Smooth muscle cell of the brain vasculature (primary cell): ENCODE measurements at places on chromosomes 4 and X.

- DNase-seq = no peak
Observed at GRCh38 chr4:95232358-95233156, 316.2 kb downstream of the UNC5C start.

DNA sequence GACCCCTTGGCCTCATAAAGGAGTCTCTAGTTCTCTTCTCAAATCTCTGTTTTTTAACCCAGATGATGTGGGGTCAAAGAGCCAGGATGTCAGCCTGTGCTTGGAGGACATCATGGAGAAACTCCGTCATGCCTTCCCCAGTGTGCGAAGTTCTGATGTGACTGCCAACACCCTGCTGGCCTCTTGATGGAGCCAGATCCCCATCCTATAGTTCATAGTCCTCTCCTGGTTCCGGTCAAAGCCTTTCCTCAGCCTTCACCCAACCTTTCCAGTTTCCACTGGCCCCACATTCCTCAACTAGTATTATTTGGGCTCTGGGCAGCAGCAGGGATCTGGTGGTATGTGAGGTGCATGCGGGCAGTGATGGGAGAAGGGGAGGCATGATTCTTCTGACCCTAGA is 30.7 kb downstream of the TAF7L start:
- DNase-seq = no peak

DNA sequence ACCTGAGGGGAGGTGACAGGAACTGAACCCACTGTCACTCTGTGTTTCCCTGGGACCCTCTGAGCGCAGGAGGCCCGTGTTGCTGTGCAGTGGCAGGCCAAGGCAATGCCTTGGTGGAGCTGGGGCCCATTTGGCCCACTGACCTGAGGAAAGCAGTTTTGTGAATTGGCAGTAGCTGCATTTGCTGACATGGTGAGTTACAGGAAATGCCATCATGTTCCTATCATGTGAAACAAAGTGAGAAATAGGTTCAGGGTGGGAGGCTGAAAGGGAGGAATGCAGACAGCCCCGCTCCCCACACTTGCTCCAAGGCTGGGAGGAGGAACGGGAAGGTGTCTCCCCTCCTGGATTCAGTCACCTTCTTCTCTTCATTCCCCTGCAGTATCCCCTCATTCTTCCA is 146.1 kb downstream of the PTTG2 start:
- no peak for DNase-seq

GRCh38 chrX:40778861-40779575 is 43.7 kb upstream of the MED14 start:
- no peak for DNase-seq

GRCh38 chr4:169092889-169093522 is 83.0 kb upstream of the CBR4 start:
- DNase-seq = no peak

- DNase-seq = no peak
Observed at GRCh38 chr4:42543762-42544161, 113.1 kb downstream of the ATP8A1 start.

- no peak for DNase-seq
Observed at GRCh38 chrX:118360429-118361125, 14.7 kb downstream of the WDR44 start.

DNA sequence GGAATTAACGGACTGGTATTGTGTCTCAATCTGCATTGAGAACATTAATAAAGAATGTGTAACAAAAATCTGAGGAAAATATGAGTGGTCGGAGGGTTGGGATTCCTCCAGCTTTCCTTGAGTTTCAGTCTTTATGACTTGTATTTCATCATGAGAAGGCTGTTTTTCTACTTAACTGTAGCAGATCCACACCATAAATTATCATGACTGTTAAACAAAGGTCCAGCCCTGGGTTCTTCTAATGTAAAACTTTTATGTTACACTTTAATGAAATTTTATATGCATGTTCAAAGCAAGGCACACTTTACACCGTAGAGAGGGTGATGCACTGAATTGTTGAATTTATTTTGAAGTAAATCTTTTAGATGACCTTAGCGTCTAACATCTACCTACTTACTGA is 7.0 kb downstream of the AFF2 start:
- DNase-seq = no peak

GRCh38 chr4:14841801-14842768 is 160.2 kb upstream of the CPEB2 start:
- DNase-seq = no peak

- no peak for DNase-seq
Observed at GRCh38 chr4:72935462-72935861, 134.1 kb downstream of the COX18 start.

GRCh38 chr4:18394656-18395055 is 373.1 kb upstream of the LCORL start:
- DNase-seq = no peak

- DNase-seq = no peak
Observed at GRCh38 chr4:145218251-145218650, 37.9 kb upstream of the OTUD4 start.

- DNase-seq = no peak
Observed at GRCh38 chrX:154458116-154458953, at the start of gene PLXNA3. TSS of gene PLXNA3 (plus strand) at chrX:154458281. CDS start at chrX:154460184, 1,903 bp downstream.

DNA sequence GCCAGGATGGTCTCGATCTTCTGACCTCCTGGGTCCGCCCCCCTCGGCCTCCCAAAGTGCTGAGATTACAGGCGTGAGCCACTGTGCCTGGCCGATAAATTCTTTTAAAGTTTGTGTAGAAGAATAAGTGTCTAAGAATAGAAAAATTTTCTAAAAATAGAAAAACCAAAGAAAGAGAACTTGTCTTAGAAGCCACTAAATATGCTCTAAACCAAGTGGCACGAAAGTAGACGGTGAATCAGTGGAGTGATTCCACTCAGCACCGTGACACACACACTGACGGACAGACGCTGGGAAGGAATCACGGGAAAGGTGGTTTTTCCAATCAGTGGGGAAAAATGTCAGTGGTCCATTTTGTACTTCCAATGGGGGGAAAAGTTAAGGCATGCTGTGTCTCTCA is 72.7 kb upstream of the PSAPL1 start:
- no peak for DNase-seq

GRCh38 chrX:123277347-123277746 is 93.3 kb downstream of the GRIA3 start:
- no peak for DNase-seq

- DNase-seq = no peak
Observed at GRCh38 chr4:133938061-133938460, 263.5 kb downstream of the PABPC4L start.

DNA sequence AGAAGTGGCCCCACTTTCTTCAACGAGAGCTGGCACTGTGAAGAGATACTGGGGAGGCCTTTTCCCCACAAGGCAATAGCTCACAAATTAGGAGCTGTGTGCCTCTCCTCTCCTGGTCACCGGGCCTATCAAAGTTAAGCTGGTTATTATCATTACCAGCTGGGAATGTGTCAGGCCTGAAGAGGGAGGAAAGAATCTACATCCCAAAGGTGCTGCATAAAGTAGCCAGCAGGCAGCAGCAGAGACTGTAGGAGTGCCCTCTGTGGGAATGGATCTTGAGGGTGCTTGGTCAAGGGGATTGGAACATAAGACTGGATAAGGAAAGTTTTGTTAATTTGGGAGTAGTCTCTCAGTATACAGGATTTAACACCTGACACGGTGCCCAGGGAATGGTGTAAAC is 9.1 kb upstream of the TMPRSS11D start:
- DNase-seq = no peak

DNA sequence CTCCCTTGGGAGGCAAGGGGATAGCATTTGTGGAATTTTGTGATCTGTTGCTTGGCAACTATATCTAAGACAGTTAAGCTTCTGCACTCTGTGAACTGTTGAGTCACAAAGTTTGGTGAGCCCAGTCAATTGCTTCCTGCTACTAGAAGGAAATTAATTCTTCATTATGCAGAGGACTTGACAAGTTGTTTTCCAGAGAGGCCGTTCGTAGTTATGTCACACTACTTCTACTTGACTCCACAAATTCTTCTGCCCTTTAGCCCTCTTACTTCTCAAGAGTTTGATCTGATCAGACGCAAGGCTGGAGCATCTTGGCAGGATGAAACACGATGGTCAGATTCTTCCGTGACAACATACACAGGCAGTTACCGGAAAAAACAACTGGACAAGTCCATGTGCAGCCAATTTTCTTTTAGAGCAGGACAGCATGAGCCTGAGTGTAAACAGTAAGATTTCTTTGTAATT is at the start of gene C4orf51:
Gene C4orf51 (plus strand): TSS at position 156 of the 465 bp plus-strand sequence. CDS start 58 bp downstream, at position 214.
- no peak for DNase-seq

GRCh38 chr4:74692972-74693371 is 101.4 kb downstream of the BTC start:
- DNase-seq = no peak

DNA sequence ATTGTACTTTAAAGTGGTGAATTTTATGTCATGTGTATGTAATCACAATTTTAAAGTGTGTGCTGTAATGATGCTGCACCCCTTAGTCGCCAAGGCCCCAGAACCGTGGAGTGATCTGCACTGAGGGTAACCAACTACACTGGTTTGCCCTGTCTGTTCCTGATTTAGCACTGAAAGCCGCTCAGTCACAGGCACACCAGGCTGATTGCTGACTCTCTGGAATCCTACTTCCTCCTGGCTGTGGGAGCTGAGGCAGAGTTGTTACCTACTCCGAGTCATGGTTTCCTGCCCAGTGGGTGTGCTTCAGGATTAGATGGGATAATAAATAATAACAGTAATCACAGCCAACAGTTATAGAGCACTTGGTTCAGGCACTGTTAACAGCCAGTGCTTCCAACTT is 645.4 kb downstream of the BCOR start:
- DNase-seq = no peak

GRCh38 chr4:186775902-186776301 is 52.2 kb upstream of the FAT1 start:
- no peak for DNase-seq

DNA sequence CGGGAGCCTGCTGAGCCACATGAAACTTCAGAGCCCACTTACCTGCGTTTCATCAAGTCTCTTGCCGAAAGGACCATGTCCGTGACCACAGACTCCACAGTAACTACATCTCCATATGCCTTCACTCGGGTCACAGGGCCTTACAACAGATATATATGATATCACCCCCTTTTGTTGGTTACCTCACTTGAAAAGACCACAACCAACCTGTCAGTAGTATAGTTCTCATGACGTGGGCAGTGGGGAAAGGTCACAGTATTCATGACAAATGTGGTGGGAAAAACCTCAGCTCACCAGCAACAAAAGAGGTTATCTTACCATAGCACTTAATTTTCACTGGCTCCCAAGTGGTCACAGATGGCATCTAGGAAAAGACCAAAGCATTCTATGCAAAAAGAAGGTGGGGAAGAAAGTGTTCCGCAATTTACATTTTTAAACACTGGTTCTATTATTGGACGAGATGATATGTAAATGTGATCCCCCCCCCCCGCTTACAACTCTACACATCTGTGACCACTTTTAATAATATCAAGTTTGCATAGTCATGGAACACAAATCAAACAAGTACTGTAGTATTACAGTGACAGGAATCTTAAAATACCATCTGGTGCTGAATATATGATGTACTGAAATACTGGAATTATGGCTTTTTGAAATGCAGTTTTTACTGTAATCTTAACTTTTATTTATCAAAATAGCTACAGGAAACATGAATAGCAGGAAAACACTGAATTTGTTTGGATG is 129.9 kb downstream of the TET2 start:
- no peak for DNase-seq

DNA sequence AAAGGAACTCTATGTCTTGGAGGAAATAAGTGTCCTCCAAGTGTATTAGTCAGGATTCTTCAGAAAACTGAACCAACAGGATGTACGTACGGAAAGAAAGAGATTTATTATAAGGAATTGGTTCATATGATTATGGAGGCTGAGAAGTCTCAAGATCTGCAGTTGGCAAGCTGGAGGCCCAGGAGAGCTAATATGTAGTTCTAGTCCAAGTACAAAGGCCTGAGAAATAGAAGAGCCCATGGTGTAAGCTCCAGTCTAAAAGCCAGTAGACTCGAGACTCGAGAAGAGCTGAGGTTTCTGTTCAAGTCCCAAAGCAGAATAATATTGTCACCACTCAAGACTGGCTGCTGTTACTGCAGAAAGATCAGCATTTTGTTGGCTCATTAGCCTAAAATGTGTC is 65.3 kb upstream of the EFNB1 start:
- DNase-seq = no peak

DNA sequence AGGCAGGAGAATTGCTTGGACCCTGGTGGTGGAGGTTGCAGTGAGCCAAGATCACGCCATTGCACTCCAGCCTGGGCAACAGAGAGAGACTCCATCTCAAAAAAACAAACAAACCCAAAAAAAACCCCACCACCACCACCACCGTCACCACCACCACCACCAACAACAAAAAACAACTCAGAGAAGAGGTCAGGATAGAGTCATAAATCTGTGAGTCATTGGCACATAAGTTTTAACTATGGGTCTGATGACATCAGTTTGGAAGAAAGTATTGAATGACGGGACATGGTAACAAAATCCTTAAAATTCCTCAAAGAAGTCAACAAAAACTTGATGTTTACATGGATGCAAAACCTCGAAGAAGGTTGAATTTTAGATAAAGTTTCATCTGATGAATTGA is 288.0 kb upstream of the SFRP2 start:
- no peak for DNase-seq

DNA sequence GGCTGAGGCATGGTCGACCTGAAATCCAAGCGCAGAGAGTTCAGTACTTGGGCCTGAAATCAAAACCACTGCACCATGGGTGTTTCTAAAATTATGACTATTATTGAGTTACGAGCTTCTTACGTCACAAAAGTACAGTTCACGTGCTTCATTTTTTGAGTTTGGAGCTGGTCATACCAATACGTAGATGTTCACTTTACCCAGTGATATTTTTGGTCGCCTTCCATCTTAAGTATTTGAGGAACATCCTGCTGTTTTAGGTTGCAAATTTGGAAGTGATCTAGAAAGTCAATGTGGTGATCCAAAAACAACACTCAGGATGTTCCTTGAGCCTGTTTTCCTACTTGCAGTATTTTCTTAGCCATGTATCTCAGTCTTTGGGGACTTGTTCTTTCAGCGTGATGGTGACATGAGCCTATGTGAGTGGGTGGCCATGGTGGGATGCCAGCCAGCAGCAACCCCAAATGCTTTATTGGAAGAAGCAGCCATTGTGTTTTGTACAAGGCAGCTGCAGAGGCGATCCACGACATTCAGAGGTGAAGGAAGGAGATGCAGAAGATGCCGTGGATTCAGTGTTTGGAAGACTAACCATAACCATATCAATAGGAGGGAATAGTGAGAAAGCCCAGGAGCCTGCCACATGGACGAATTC is 28.7 kb downstream of the LDB2 start:
- no peak for DNase-seq

DNA sequence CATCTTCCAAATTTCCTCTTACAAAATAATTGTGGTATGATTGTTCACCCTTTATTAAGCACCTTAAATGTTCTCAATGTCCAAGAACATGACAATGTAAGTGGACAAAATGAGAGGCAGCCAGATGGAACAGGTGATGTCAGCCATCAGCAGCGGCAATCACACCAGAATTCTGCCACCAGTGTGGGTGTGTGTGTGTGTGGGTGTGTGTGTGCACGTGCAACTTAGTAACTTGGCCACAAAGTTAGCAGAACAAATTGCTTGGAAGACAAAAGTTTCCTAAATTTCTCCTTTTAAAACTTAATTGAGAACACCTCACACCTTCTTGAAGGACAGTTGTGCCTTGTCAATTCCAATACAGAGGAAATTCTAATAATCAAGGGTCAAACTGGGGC is 18.7 kb downstream of the LNX1 start:
- no peak for DNase-seq

GRCh38 chr4:7201420-7202305 is 9.3 kb downstream of the SORCS2 start:
- DNase-seq = no peak

GRCh38 chr4:71130827-71131603 is 137.6 kb downstream of the DCK start:
- peak; percentile 6 for DNase-seq

GRCh38 chr4:7854697-7855370 is 84.8 kb downstream of the AFAP1 start:
- DNase-seq = no peak
